HS-27A (cell line): ENCODE measurements at places on chromosomes 5 and 9.
A peak's percentile ranks its signal among the peaks of the same experiment; 100 is the strongest.

- no peak for DNase-seq
Measured at GRCh38 chr5:138018849-138019248, 14.0 kb downstream of the FAM13B start.

DNA sequence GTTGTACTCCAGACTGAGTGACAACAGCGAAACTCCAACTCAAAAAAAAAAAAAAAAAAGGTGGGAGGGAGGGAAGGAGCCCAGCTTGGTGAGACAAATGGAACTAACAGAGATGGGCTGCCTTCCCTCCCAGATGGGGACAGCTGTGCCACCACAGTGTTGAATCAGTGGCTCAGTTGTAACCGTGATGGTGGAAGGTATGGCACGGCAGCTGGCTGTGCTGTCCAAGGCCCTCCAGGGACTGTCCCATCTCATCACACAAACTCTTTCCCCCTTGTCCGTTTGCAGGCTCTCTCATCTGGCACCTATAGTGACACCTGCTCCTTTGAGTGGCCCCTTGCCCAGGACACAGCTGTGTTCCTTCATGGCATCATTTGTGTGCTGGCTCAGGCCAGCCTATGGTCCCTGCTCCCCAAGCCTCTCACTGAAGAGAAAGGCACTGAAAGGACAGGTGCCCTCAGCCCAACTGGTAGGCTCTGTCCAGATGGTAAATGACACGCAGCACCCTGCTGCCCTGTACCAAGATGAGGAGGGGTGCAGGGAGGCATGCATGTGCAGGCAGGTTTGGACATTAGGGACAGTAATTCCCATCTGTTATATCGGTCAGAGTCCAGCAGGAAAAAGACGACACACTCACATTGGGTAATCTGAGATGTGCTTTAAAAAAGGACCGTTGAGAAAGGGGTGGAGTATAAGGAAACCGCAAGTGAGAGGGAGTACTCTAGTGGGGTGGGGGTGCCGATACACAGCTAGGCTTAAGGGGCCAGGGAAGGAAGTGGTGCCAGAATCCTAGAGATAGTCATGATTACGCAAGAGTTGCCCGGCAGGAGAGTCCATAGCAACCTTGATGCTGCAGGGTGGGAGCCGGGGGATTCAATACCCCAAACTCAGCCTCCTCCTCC is 4.3 kb downstream of the SMIM33 start:
- DNase-seq, result no peak

- DNase-seq, result no peak
Measured at GRCh38 chr9:111582888-111583287, 16.6 kb downstream of the PTGR1 start.

- DNase-seq, result no peak
Measured at GRCh38 chr5:124957063-124957462, 210.6 kb upstream of the ZNF608 start.

DNA sequence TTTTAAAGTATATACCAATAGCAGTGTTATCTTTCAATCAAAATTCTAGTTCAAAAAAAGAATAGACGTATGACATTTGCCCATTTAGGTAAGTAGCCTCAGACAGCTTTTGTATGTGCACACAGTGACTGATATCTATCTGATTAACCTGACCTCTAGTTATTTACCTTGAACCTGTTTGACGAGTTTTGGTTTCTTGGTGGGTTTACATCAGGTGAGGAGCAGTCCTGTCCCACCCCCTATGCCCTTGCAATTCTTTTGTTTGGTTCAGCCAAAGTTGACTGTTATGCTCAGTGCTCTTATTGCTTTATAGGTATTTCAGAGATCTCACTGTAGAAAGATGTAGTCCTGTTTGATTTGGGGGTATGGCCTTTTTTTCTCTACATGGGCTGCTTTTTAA is 147.2 kb downstream of the ISOC1 start:
- DNase-seq, result no peak

GRCh38 chr9:120937127-120937526 is 10.5 kb upstream of the TRAF1 start:
- DNase-seq, result no peak

GRCh38 chr5:120413686-120414085 is 50.4 kb upstream of the PRR16 start:
- DNase-seq, result no peak

DNA sequence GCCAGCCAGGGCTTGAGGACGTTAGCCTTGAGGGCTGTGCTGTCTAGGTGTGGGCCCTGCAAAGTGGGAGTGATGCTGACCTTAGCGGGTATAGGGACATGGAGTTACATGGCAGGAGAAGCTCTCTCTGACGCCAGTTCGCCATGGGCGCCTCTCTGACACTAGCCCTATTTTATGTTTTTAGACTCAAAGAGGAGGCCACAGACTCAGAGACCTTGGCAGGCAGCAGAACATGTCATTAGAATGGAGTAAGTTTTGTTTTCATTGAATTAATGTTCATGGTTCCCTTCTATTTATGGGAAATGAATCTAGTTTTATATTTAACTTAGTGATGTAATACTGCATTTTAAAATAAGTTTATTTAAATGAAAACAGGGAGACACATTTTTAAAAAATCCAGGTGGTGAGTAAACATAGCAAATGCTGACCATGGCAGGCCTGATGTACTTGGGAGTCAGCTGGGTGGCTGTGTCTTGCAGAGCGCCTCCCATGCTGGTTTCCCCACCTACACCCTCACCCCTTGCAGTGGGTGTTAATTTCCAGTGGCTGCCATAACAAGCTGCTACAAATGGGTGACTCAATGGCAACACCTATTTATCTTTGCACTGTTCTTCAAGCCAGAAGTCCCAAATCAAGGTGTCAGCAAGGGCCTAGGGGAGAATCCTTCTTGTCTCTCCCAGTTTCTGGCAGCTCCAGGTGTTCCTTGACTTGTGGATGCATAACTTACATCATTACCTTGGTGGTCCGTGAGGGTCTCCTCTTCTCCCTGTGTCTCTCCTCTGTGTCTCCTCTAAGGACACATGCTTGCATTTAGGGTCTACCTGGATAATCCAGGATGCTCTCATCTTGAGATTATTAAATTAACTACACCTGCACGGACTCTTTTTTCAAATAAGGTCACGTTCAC is 25.6 kb upstream of the GFPT2 start:
- DNase-seq, result no peak

GRCh38 chr9:93095205-93096130 is 549 bp upstream of the CARD19 start:
- DNase-seq, result peak; percentile 86

- no peak for DNase-seq
Measured at GRCh38 chr9:137828527-137829259, 48.9 kb upstream of the CACNA1B start.

GRCh38 chr5:115657881-115658233 is 32.0 kb upstream of the TMED7 start:
- DNase-seq, result peak; percentile 54

DNA sequence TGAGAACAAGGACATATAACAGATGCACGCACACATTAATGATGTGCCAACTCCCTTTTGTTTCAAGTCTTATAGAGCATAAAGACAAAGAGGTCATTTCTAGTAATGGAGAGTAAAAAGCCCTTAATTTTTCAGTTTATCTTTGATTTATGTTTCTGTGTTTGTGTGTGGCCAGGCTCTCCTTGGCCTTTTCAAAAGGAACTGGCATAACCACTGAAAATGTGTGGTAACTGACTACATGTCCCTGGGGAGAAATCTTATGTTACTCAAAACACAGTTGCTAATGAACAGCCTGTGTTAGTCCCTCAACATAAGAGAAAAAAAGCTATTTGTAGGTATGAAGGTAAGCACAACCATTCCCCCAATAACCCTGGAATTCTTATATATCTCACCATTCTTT is 47.6 kb upstream of the SHOC1 start:
- DNase-seq, result no peak

DNA sequence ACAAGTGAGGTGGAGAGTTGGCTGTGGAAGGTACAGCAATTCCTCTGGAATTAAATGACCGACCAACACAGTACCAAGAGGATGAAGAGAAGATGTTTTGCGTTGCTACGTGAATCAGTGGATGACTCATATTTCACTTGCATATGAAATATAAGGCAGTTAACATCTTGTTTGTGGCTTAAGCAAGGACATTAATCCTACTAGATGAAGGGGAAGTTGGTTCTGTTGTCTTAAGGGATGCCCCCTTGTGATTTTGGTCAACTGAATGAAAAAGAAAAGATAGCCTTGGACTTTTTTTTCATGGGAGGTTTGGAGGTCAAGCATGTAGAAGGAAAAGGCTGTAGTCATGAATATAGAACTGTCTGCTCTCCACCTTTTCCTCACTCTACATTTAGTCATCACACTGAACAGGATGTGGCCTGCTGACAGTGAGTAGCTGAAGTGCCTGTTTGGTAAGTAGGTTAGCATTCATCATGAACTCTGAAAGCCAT is 33.9 kb downstream of the VLDLR start:
- peak; percentile 51 for DNase-seq

- no peak for DNase-seq
Measured at GRCh38 chr9:123238365-123238764, 30.0 kb downstream of the STRBP start.

- no peak for DNase-seq
Measured at GRCh38 chr5:35404701-35405100, 174.4 kb upstream of the PRLR start.

GRCh38 chr5:4422247-4422646 is 717.9 kb upstream of the ADAMTS16 start:
- no peak for DNase-seq

GRCh38 chr5:138963763-138964371 is 88.7 kb upstream of the LRRTM2 start:
- no peak for DNase-seq

- no peak for DNase-seq
Measured at GRCh38 chr5:172313915-172314314, 30.4 kb upstream of the UBTD2 start.

DNA sequence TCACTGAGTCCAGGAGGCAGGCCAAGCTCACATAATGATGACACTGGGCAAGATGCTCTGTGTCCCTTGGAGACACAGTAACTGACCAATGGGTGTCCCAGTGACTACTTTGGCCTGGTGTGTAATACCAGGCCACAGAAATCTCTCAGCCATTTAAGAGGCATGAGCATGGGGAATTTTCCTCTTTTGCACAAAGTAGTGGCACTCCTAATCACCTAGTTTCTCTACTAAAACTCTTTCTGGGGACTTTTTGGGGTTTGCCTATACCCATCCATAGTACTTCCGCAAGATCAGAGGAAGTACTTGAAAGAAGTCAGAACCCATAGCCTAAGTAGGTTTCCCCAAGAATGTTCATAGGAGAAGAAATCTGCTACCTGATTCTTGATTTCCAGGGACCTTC is 161.9 kb downstream of the ARSB start:
- DNase-seq, result no peak

GRCh38 chr9:136351252-136351800 is 12.2 kb downstream of the DNLZ start:
- DNase-seq, result no peak

GRCh38 chr5:90050103-90050502 is 359.5 kb downstream of the CETN3 start:
- no peak for DNase-seq

DNA sequence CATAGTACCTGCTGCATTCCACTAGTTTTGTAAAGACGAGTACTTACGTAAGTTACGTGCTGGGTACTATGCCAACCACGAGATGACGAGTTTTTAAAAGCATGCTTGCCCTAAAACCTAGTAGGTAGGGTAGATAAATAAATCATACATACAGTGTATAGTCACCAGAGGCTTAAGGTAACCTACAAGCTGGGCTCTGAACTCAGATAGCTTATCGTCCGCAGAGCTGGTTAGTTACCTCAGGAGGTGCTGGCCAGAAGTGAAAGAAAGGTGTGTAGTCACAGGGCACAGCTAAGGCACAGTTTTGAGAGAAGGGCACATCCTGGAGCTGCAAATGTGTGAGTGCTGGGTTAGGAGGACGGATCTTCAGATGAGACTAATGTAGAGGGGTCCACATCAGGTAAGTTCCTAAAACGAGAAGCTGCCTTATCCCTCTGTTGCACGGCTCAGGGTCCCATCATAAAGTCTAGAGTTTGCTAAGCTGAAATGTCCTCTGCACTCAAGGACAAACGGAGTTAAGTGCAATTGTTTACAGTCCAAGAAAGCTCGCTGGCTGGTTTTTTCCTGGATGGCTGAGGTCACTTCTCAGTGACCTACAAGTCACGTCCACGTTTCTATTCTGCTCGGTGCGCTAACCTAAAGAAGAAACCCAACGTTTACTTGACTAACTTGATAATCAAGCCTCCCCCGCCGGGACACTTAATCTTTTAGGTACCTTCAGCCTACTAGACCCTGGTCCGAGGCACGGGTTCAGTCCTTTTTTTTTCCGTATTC is 1.1 kb upstream of the SNX24 start:
- no peak for DNase-seq

- DNase-seq, result no peak
Measured at GRCh38 chr9:86275962-86276361, 6.4 kb downstream of the ISCA1 start.

- DNase-seq, result no peak
Measured at GRCh38 chr9:84238652-84239051, 101.9 kb downstream of the SLC28A3 start.

DNA sequence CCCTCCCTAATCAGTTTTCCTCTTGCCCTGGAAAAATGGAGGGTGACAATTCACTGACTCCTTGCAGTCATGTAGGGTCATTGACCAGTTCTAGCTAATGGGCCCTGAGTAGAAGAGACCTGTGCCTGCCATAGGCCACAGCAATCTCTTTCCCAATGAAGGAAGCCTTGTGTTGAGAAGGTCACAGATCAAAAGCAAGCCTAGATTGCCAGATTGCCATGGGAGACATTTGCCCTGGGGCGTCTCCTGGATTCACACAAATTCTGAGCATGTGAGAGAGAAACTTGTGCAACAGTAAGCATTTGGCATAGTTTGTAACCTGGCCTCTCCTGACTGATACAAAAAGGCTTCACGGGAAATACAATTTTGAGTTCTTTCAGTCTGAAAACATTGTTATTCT is 148.0 kb downstream of the NUDT12 start:
- no peak for DNase-seq

DNA sequence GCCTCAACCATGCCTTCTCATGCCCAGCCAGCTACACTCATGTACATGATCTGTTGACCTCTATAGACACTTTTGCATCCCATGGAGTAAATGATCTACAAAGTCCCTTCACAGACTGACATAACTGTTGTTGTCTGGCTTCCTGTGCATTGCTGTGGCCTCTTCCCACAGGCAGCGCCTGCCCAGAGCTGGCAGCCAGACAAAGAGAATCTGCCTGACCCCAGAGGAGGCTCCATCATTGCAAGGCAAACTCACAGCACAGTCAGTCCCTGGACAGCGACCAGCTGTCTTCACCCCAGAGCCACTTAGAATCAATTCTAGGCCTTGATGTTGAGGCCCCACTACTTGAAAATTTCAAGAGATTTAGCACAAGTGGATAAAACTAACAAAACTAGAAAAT is 65.5 kb downstream of the INSYN2B start:
- no peak for DNase-seq

- DNase-seq, result peak; percentile 61
Measured at GRCh38 chr9:99433555-99433954, 211.5 kb downstream of the SEC61B start.

- DNase-seq, result no peak
Measured at GRCh38 chr5:35799753-35800152, 56.9 kb upstream of the IL7R start.

GRCh38 chr5:90113108-90113507 is 296.4 kb downstream of the CETN3 start:
- no peak for DNase-seq
